Activated naive CD4-positive, alpha-beta T cell treated with anti-CD3 and anti-CD28 coated beads for 36 hours (primary cell): ENCODE measurements at places on chromosomes 11 and 22. TPM values are rescaled to one million over a fixed set of nuclear protein-coding genes. Genes with fewer than 3 reads are reported as not detected.

Gene DRD2
- not detected for total RNA-seq

Gene CSNK2A3
- total RNA-seq, result 2.5 TPM

Gene OR2D2
- total RNA-seq, result not detected

Gene LRP4
- total RNA-seq, result 0.32 TPM

Gene IL17REL
- 0.12 TPM for total RNA-seq

Gene MFRP
- not detected for total RNA-seq

Gene OPCML
- not detected for total RNA-seq

Gene TBX10
- not detected for total RNA-seq

Gene SYT7
- not detected for total RNA-seq

Gene MMP13
- total RNA-seq, result not detected

Gene SLC35F2
- total RNA-seq, result 20.5 TPM

Gene USP35
- 13.4 TPM for total RNA-seq

Gene TMPRSS5
- total RNA-seq, result 1.1 TPM

Gene CLMP
- 0.15 TPM for total RNA-seq

Gene OR10S1
- total RNA-seq, result not detected

Gene HTR3A
- not detected for total RNA-seq

Gene TMEM45B
- total RNA-seq, result 3.9 TPM

Gene MAPK11
- 17.5 TPM for total RNA-seq

Gene OR51B4
- not detected for total RNA-seq

Gene PPFIBP2
- 22.2 TPM for total RNA-seq

Gene GRIA4
- not detected for total RNA-seq

Gene BDNF
- not detected for total RNA-seq

Gene P2RX6
- total RNA-seq, result 0.12 TPM

Gene RASD2
- total RNA-seq, result not detected

Gene LBHD1
- total RNA-seq, result 4.4 TPM

Gene GLYATL2
- total RNA-seq, result not detected

Gene CSRP3
- not detected for total RNA-seq

Gene TSGA10IP
- not detected for total RNA-seq

Gene GPHA2
- not detected for total RNA-seq

Gene OVOL1
- not detected for total RNA-seq

Gene LINC01488
- not detected for total RNA-seq

Gene KRTAP5-7
- total RNA-seq, result not detected

Gene RTN4RL2
- total RNA-seq, result 0.99 TPM

Gene EHF
- total RNA-seq, result not detected

Gene AP5B1
- total RNA-seq, result 6.2 TPM

Gene UBQLNL
- total RNA-seq, result 0.26 TPM

Gene MS4A8
- not detected for total RNA-seq

Gene TBCEL
- total RNA-seq, result 5.2 TPM

Gene PLAAT3
- 3.5 TPM for total RNA-seq

Gene TUB
- total RNA-seq, result 0.67 TPM

Gene FOLR2
- not detected for total RNA-seq

Gene MPZL3
- 29.3 TPM for total RNA-seq

Gene PLAAT4
- 16.6 TPM for total RNA-seq

Gene OR10G7
- total RNA-seq, result not detected

Gene IGHMBP2
- total RNA-seq, result 29.4 TPM

Gene RHOD
- 0.64 TPM for total RNA-seq
